ENCODE measurements at places on chromosomes 3 and 15. TPM values are rescaled to one million over a fixed set of nuclear protein-coding genes. Genes with fewer than 3 reads are reported as not detected.

Gene GRAMD1C
- 45.5 TPM for polyA plus RNA-seq

Gene ACKR2
- 2.7 TPM for polyA plus RNA-seq

Gene KNG1
- 0.34 TPM for polyA plus RNA-seq

DNA sequence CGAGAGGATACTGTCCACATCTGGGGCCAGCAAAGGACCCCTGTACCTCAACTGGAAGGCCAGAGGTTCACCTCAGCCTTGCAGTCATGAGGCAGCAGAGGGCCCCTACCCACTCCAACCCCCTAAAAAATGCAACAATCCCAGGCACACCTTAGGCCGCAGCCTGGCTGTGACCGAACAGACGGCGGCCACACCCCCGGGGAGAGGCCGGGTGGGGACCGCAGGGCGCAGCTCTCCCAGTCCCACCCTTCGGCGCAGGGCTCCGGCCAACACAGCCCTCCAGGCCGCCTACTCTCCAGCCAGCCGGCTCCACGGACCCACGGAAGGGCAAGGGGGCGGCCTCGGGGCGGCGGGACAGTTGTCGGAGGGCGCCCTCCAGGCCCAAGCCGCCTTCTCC lies 457 bp upstream of the DNAJA4 start:
- H3K27ac ChIP-seq: peak overlapping the region; percentile 68
- peak; percentile 20 for DNase-seq
- H3K4me3 ChIP-seq: peak overlapping the region; percentile 71
- no peaks in the 10 kb centered on the region for H3K36me3 ChIP-seq

DNA sequence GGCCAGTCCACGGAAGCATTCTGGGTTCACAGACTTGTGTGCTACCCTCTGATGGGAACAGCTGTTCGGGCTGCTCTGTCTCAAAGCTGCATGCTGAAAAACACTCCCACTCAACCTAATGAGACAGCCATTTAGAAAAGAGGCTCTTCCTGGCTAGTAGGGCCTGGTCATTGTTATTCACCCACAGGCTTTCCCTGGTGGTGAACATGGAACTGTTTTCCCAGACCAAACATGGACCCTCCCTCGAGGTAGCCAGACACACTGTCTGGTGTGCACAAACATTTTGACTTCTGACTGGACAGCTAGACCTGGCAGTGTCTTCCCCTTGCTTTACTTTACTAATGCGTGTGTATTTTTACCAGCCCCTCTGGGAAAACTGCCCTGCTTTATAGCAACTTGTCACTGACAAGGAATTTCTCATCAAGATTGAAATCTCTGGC lies 39.0 kb downstream of the MECOM start:
- H3K27me3 ChIP-seq: no peaks in the 10 kb centered on the region
- DNase-seq: no peak
- no peaks in the 10 kb centered on the region for H3K4me1 ChIP-seq
- H3K36me3 ChIP-seq: no peaks in the 10 kb centered on the region

GRCh38 chr3:53890726-53891475 lies 758 bp downstream of the SELENOK start:
- no peaks in the 10 kb centered on the region for H3K4me1 ChIP-seq
- peak; percentile 81 for DNase-seq
- no peaks in the 10 kb centered on the region for H3K36me3 ChIP-seq
- H3K4me3 ChIP-seq: peak overlapping the region; percentile 96
- H3K27me3 ChIP-seq: no peaks in the 10 kb centered on the region
